ENCODE measurements at places on chromosomes 1 and 21. TPM values are rescaled to one million over a fixed set of nuclear protein-coding genes. Genes with fewer than 3 reads are reported as not detected.
A peak's percentile ranks its signal among the peaks of the same experiment; 100 is the strongest.

LAPTM5 gene
- polyA plus RNA-seq = 0.09 TPM

GRCh38 chr1:156608036-156608674 lies 6.9 kb upstream of the GPATCH4 start:
- DNase-seq = peak; percentile 75

GRCh38 chr1:207393610-207394009 lies 60.5 kb upstream of the CR2 start:
- DNase-seq = peak; percentile 91

GRCh38 chr1:103516693-103517092 lies 8.8 kb upstream of the RNPC3 start:
- peak; percentile 64 for DNase-seq

DNA sequence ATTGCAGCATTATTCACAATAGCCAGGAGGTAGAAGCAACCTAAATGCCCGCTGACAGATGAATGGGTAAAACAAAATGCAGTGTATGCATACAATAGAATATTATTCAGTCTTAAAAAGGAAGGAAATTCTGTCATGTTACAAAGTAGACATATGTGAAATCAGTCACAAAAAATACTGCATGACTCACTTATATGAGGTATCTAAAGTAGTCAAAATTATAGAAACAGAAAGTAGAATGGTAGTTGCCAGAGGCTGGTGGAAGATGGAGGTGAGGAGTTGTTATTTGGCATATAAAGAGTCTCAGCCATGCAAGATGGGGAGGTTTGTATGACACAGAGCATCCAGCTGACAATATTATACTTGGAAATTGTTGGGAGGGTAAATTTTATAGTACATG lies 43.0 kb upstream of the EGLN1 start:
- no peak for DNase-seq

- DNase-seq = no peak
These were observed 67.5 kb downstream of the SYT2 start for GRCh38 chr1:202642619-202643291.

- no peak for DNase-seq
These were observed 158.3 kb upstream of the CACNA1E start for GRCh38 chr1:181324797-181325616.

DNA sequence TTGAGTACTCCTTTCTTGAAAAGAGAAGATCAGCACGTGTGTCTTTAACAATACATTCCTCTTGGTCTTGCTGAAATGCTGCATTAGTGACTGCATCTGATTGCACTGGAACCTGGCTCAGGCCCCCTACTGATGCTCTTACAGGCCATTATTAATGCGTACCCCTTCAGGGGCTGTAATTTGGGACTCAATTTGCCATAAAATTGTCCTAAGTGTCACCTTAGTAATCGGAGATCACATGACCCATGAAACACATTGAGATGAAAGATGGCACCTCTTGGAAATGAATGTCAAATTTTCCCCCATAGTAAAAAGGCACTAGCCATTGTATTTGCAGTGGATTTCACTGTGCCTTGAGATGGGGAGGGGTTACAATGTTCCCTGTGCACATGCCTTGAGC lies 563.3 kb downstream of the KIF26B start:
- DNase-seq = no peak

- DNase-seq = no peak
These were observed 248.3 kb downstream of the AKT3 start for GRCh38 chr1:243601720-243602119.

GRCh38 chr1:18936814-18937481 lies 19.5 kb downstream of the IFFO2 start:
- no peak for DNase-seq

DNA sequence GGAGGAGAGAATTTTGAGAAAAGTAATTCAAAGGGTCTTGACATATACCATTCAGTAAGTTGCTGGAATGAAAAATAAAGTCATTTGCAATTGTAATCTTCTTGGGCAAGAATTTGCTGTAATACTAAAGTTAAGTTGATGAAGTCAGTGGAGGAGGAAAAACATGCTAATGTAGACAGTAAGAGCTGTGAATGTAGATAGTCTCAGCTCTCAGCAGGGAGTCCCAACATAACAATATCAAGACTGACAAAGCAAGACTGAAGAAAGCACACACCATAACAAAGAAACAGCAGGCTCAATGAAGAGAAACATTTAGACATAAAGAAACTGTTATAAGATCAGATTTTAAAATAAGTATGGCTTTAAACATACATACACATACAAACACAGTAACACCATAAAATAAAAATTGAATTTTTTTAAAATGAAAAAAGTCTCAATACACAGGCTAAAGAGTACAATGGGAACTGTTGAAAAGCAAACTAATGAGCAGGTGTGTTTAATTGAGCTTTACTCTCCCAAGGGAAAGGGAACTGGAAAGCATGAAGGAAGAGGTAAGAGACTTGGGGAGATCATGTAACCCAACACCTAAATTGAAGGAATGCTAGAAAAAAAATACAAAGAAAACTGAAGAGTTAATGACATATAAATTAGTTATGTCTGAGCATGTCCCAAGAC lies 336.3 kb upstream of the NCAM2 start:
- DNase-seq = no peak

- DNase-seq = peak; percentile 2
These were observed 1267.9 kb downstream of the MRPL39 start for GRCh38 chr21:24339406-24339805.

DNA sequence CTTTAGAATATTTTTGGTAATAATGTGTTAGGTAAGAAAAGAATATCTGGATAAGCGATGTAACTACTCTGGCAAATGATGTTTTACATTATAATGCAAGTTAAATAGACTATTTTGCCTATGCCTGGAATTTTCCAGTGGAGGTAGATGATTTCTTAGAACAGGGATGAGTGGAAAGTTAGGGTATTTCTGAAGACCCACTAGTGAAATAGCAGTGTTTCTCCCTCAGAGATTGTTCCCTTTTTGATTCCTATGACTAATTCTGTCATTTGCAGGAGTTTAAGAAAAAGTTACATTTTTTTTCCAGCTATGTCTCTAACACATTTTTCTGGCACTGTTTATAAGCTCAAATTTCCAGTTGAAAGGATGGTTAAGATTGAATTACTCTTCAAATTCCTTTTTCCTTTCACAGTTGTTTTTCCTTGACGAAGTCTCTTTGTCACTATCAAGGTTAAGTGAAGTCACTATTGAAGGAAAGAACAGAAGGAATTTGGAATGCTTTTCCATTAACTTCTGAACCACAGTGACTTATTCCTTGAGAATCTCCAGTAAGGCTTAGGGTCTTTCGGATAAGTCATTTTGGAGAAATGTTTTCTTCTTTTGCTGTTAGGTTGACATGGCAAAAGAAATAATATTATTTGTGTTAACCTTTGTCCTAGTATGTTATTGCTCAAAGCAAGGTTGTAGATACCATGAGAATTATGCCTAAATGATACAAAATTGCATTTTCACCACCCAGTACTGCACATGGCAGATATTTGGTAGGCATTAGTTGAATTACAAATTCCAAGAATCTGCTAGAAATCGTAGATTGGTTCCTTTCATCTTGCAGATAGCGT lies 42.9 kb upstream of the ZNF326 start:
- DNase-seq = peak; percentile 90

DNA sequence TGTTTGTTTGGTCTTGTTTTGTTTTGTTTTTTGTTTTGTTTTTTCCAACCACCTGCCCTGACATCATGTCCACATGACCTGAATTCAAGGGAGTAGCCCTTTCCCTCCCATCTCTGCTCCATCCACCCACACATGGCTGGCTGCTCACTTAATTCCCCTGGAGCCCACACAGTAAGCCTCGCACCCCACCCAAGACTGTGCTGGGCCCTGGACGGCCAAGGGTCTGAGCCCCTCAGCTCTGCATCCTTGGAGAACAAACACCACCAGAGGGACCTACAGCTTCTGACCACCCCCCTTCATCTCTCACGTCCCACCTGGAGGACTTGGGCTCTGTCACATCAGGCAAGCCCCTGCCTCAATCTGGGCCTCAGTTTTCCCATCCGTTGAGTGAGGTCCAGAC lies 39.1 kb downstream of the MATN1 start:
- DNase-seq = no peak

DNA sequence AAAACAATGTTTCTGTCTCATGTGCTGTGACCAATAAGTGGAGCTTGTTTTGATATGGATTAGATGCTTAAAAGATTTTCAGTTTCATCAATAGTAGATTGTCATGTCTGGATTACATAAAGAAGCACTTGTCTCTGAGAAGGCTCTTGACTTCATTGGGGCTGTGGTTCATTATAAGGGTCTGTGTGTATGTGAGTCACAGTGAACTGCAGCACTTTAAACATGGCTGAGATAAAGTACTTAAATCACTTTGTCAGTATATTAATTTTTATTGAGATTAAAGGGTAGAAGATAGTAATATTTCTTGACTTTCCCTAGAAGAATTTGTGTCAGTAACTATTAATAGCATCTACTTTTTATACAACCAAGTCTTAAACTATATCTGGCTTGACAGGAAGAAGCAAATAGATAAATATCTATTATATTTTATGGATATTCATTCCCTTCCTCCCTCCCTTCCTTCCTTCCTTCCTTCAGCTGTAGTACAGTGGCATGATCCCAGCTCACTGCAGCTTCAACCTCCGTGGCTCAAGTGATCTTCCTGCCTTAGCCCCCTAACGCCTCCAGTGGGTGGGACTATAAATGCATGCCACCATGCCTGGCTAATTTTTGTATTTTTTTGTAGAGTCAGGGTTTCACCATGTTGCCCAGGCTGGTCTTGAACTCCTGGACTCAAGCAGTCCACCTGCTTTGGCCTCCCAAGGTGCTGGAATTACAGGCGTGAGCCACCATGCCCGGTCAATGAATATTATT lies 48.8 kb downstream of the ZFYVE9 start:
- DNase-seq = peak; percentile 30
